ENCODE measurements at places on chromosomes 5 and 9.
A peak's percentile ranks its signal among the peaks of the same experiment; 100 is the strongest.

DNA sequence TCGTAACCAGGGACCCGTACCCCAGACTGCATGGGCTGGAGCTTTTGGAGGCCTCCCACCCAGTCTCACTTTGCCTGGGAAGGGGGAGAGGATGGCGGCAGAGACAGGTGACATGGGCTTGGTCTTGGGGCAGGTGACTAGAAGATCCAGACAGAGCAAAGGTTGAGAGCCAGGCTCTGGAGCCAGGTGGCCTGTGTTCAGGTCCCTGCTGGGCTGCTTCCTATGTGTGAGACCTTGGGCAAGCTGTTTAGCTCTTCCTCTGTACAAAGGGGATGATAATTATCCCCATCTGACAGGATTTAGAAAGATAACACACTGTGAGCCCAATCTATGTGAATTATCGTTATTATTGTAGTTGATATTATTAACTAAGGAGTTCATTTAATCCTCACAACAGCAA is 16.1 kb upstream of the NDST1 start:
- DNase-seq, result no peak

- DNase-seq, result peak; percentile 4
These were observed 34.7 kb downstream of the ADAMTS2 start for GRCh38 chr5:179310439-179311090.

DNA sequence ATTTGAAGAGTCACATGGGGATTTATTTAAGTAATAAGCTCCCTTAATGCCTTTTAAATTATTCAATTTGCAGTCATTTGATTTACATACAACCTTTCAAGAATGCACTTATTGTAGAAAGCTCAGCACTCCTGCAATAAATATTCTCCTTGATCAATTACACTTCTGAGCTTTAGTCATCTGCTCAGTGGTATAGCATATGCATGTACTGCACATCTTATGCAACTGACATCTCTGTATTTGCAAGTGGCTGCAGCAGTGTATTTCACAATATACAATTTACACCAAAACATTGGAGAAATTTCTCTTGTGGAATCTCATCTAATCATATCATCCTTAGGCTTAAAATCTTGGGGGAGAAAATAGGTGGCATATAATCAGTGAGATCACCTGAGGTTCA is 325.7 kb downstream of the SLF1 start:
- no peak for DNase-seq

DNA sequence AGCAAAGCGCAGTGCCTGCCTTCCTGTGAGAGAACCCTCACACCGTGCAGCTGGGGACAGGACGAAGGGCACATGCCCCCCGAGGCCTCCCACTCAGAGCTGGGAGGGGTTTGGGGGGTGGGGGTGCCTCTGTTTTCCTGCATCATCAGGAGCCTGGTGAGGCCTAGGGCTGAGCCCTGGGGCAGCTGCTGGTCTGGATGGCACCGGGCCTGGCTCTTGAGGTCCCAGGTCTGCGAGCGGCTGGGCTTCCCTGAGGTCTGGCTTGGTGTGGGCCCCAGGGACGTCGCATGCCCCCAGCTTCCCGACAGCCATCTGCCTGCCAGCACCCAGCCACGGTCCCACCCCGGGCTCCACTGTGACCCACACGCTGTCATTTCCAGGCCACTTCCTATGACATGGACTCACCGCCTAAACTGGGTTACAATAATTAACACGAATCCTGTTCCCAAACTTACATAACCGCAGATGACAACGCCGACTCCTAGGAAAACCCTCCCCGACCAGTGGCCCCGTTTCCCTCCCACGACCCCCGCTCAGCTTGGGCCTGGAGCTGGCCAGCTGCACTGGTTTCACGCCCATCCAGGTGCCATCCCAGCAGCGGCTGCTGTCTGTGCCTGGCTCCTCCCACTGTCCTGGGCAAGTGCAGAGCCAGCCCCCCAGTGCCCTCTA is 8.7 kb downstream of the NACC2 start:
- peak; percentile 14 for DNase-seq

DNA sequence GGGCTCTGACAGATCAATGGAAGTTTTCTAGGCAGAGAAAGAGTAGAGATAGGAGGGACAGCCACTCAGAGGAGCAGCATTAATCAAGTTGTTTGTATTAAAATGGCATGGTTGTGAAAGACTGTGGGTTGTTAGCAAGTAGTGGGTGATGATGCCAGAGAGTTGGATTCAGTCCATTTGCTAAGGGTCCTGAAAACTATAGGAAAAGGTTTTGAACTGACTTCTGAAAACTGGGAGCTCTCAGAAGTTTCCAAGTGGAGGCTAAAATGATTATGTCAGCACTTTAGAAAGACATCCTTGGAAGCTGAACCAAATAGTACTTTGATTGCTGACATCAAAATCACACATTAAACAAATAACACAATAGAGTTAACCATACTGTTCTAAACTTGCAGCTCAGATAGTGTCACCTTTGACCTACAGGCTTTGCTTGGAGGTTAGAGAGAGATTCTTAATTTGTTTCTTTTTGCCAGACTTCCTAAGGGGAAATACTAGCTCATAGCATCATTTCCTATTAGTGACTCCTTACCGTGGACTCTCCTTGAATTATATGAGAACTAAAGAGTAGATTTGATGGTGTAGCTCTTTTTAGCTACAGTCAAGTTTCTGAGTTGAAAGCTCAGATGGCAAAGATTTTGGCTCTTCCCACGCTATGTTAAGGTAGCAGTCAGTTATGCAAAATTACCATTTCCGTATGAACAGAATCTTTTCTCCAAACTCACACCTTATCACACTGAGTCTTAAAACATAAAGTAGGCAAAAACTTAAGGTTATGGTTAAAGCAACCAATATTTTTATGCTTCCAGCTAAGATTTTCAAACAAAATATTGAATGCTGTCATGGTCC is 277.1 kb downstream of the NR3C1 start:
- no peak for DNase-seq

DNA sequence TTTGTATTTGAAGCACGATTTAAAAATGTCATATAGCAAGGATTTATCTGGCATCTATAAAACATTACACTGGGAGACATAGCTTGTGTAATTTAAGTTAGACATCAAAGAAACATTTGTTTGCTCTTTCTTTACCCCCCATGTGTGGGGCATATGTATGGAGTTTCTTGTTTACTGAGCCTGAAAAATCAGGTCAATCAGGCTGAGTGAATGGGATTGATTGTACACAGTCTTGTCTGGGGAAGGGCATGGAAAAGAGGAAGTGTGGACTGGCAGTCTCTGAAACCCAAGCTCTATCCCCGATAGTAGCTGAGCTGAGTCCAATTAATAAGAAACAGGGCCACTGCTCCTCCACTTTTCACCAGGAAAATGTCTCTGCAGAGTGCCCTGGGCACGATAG is 49.4 kb downstream of the SLC46A2 start:
- no peak for DNase-seq

Measured in WTC11 (cell line).